Hematopoietic multipotent progenitor cell treated with erythropoietin and hydrocortisone succinate and interleukin-3 and kit ligand, for 17 days (in vitro differentiated cells): ENCODE measurements at places on chromosomes 5 and 9.

DNA sequence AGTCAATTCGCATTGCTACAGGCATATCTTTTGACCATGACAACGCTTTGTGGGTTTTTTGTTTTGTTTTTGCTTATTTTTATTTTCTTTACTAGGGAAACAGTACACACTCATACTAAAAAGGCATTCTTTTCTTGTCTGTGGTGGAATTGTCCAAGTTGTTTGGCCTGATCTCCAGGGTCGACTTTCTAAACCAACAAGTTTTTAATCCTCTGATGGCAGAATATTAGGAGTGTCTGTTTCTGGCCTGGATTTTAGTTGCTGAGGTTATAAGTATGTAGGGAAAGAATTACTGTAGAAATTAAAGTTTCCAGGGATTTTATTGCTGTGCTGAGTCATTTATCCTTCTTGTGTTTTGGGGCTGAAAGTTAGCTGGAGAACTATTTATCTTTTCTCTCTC, 218.5 kb downstream of the TAF11L14 start:
- DNase-seq, result no peak

GRCh38 chr5:23419115-23419514, 88.3 kb upstream of the PRDM9 start:
- no peak for DNase-seq

- no peak for DNase-seq
Observed at GRCh38 chr9:122333169-122333808, 37.5 kb upstream of the PTGS1 start.

DNA sequence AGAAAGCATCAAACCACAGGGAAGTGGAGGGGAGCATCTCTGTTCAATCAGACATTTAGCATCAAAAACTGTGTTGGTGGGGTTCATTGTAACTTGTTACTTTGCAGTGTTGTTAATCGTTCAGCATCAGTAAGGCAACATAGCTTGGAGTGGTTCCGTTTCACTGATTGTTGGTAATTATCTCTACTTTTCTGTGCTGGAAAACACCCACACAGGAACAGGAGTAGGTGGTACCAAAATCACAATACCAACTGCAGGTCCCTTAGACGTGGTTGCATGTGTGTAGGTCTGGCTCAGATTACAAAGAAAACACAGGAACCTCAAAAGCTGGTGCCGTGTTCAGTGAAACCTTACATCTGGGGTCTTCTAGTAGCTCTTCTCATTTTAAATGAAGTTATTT, 146.8 kb downstream of the RNF180 start:
- no peak for DNase-seq

DNA sequence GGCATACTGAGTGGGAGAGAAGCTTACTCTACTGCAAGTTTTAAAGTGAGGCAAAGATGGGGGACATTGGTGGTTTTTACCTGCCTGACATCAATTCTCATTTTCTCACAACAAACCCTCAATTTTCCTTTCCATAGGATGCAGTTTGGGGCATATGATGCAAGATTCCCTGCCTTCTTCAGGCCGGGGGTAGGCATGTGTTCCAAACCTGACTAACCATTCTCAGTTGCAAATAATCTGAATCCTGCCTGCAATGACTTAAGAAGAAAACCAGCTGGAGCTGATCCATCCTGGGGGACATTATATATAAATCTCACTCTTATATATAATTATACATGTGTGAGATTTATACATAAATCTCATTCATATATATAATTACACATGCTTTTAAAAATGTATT, 223.6 kb upstream of the EFNA5 start:
- no peak for DNase-seq

GRCh38 chr5:153308282-153308681, 182.2 kb upstream of the GRIA1 start:
- no peak for DNase-seq

DNA sequence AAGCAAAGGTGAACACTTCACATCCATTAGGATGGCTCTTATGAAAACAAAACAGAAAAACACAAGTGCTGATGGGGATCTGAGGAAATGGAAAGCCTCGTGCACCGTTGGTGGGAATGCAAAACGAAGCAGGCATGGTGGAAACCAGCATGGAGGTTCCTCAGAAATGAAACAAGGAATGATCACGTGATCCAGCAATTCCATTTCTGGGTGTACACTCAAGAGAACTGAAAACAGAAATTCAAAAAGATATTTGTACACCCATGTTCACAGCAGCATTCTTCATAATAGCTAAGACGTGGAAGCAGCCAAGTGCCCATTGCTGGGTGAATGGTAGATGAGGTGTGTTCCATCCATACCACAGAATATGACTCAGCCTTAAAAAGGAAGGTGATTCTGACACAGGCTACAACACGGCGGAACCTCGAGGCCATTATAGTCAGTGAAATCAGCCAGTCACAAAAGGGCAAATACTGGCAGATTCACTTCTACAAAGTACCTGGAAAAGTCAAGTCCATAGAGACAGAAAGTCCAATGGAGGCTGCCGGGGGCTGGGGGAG, 87.2 kb upstream of the RAPGEF1 start:
- DNase-seq, result no peak
